Head of caudate nucleus (tissue), 42 donors: ENCODE measurements at places on chromosomes 2 and 18.

GRCh38 chr18:44778788-44779187 is 98.1 kb downstream of the SETBP1 start:
- DNase-seq: no peak

DNA sequence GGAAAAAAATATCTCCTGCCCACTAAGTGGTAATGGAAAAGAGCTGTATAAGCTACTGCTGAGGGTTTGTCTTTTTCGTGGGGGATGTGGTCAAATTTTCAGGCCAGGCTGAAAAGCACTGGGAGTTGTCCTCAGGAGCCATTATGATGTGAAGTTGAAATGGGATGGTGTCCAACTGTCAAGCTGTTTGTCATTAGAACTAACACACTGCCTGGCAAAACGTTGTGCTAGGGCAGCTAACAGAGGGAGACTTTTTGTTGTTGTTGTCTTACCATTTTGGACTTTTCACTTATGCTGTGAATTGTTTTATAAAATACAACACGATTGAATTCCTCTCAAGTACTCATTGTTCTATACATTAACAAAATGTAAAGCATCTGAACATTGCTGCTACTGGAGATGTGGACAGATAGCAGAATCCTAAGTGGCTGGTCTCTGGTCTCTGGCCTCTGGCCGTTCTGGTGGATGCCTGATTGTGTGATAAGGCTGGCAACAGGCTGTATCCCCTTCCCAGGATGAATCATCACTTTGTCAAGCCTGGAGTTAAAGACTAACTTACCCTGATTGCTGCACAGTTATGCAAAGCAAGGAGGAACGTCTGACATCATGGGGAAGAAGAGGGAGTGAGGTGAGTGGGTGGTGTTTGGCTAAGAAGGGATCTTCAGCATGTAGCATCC is 2.3 kb downstream of the MYO1B start:
- no peak for DNase-seq

DNA sequence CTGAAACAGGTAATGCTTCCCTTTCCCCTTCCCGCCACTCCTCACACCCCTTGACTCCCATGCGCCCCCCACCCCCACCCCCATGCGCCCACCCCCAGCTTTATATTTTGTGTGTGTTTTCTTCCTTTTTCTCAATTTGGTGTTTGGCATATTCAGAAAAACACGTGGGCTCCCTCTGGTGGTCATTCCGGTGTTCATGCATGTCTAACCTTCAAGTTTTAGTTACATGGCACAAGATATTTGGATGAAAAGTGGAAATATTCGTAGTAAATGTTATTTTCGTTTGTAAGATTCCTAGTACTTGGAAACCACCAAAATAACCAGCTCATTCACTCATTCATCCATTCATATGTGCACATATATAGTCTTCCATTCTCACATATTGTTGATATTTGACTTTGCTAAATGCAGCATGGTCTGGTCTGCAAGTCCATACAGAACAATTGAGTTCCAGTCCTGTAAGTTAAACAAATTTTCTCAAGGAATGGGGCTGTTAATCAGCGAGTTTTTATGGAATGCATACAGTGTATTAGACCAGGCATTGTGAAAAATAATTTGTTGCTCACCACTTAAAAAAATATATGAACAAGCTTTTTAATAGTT is 143.6 kb upstream of the MAP3K20 start:
- DNase-seq: peak; percentile 74

GRCh38 chr2:39512941-39513340 is 75.9 kb upstream of the MAP4K3 start:
- DNase-seq: no peak

- no peak for DNase-seq
These were observed 49.5 kb upstream of the RAB12 start for GRCh38 chr18:8559612-8560186.

DNA sequence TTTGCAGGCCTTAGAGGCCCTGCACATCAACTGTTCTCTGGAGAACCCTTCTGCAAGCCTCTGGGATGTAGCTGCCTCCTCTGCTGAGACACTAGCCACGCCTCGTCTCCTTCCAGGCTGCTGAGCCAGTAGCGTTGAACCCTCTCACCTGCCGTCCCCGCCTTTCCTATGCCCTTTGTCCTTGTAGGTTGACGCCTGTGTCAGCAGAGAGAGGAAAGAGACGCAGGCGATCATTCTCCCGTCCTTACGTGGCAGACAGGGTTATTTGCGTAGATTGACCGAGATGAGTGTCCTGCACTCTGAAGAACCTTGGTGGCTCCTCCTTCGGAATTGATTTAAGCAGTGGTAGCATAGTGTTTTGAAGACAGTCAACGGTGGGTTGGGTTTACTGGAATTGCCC is 27.8 kb downstream of the ID2 start:
- DNase-seq: no peak

DNA sequence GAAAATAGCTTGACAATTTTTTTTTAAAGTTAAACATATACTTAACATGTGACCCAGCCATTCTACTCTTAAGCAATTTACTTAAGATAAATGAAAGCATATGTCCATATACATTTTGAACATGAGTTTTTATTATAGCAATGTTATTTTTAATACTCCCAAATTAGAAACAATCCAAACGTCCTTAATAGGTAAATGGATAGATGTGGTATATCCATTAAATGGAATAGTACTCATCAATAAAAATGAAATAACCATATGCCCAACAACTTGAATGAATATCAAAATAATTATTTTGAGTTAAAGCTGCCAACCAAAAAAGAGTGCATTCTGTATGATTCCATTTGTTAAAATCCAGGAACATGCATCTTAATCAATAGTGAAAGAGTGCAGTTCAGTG is 29.1 kb downstream of the NCOA1 start:
- no peak for DNase-seq

DNA sequence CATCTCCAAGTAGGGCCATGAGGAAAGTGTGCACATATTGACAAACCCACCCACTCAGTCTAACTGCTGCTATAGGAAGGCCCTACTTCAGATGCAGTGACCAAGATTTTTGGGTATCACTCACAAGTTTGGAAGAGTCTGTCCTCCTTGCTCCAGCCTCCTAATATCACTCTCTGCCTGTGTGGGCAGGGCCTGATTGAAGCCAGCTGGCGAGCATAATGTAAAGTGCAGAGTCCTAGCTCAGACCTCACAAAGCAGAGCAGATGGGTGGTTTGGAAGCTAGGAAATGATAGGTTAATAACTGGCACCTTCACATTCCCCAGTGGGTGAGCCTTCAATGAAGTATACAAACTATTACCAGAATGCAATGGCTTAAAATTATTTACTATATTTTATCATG is 11.2 kb upstream of the SULT1C3 start:
- DNase-seq: no peak

- peak; percentile 77 for DNase-seq
These were observed at the start of gene CBLN2 for GRCh38 chr18:72544092-72544886. Gene CBLN2, minus strand, starts transcription at chr18:72544342. Its CDS starts 2,182 bp downstream, at chr18:72542160.

DNA sequence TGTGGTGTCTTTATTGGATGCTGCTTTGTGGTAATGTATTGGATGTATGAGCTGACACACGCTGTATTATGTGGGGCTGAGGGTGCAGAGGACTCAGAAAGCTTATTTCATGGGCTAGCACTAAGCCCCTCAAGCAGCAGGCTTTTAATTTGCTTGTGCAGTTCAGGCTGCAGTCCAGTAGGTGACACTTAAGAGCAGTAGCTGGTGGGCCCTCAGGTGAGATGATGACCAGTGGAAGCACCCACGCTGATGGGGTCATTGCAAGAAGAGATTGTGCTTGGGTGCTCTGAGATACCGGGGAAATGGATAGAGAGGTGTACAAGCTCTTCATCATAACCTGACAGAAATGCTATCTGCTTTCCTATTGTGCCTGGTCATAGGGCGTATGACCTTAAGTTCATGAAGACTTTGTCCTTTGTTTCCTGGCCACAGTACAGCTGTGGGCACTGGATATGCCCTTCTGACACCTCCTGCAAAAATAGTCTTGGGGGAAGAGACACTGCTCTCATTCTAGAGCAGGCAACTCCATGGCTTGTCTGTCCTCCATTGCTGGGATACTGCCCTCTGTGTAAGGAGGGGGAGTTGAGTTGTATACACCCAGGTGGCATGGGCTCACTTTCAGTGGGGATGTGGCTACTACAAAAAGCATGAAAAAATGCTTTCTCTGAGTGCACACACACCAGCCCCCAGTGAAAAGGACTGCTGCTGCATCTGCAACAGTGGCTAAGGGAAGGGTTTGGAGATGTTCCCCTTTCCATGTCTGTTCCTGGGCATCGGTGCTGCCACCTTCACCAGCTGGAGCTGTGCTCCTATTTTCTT is 205.7 kb upstream of the ZSWIM2 start:
- no peak for DNase-seq

DNA sequence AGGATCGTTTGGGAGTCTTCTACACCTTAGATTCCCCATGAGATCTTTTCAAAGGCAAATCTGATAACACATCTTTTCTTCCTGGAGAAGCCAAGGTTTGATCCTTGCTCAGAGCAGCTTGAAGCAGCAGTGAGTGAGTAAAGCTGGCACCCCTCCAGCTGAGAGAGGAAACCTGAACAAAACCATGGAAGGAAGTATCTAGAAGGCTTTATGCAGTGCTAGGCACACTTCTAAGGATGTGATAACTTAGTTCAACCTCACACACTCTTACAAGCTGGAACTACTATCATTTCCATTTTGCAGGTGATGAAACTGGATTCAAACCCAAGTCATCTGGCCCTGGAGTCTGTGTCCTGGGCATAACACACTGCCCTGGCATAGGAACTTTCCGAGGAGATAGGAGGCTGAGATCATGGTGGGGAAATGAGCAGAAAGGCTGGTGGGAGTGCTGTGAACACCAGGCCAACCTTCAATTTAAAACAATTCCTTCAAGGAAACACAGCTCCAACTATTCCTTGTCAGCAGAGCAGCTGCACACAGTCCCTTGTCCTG is 71.2 kb downstream of the CTAGE1 start:
- DNase-seq: no peak

DNA sequence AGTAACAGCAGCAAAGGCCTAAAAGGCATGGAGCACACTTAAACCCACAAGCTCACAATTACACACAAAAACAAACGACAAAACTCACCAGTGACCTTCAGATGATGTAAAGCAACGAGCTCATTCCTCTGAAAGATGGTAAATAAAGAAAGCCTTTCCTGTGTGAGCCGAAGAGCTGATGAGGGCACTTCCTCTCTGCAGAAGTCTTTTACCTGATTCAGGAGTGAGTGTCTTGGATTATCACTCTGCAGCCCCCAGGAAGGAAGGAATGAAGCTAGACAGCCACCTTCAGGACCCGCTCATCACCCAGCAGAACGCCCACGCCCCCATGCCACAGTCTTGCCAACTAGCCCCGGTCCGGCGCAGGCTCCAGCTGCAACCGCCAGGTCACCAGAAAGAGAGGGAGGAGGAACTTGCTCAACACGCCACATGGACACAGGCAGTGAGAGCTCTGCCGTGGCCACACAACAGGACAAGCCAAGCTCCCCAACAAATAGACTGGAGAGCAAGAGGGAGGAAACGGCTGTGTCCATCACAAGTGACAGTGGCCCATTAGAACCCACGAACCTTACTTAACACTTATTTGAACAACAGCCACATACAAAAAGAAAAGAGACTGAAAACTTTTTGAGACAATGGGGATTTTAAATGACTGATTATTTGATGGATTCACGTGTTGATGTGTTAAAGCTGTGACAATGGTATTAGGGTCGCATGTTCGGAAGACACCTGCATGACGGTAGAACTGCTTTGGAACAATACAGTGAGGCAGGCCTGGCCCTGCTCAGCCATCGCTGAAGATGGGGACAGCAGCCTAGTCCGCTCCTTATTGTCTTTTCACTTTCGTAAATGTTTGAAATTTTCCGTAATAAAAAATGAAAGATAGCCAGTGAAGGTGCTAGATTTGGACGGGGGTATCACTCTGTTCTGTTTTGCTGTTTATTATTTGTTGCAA is 127.3 kb downstream of the HDAC4 start:
- DNase-seq: no peak

- DNase-seq: no peak
These were observed 57.1 kb downstream of the RAPGEF4 start for GRCh38 chr2:172792711-172793110.

DNA sequence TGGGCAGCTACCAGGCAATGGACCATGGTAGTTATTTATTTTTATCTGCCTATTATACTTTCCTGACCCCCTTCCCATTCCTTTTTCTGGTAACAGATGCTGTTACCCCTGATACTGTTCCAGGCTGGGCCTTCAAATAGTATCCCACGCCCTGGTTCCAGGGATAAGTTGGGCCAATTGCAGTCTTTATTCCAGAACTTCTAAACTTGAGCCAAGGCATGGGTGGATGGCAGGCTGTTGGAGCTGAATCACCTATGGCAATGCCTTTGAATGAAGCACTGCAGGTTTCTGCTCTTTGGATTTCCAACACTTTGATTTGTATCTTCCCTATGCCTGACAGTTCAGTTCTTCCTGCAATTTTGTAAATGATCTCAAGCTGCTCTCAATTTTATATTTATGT is 99.2 kb upstream of the LHCGR start:
- DNase-seq: no peak

GRCh38 chr2:215736653-215737290 is 276.6 kb downstream of the MREG start:
- no peak for DNase-seq

GRCh38 chr2:8693157-8693821 is 11.4 kb downstream of the ID2 start:
- no peak for DNase-seq

DNA sequence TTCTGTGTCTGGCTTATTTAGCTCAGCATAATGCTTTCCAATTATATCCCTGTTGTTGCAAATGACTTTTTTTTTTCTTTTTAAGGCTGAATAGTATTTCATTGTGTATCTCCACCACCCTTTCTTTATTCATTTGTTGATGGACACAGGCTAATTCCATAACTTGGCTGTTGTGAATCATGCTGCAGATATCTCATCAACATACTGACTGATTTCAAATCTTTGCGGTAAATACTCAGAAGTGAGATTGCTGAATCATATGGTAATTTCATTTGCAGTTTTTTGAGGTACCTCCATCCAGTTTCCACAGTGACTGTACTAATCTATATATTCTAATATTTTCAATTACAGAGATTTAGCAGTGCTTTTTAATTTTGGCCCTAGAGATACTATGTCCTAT is 266.2 kb downstream of the TMX3 start:
- no peak for DNase-seq

DNA sequence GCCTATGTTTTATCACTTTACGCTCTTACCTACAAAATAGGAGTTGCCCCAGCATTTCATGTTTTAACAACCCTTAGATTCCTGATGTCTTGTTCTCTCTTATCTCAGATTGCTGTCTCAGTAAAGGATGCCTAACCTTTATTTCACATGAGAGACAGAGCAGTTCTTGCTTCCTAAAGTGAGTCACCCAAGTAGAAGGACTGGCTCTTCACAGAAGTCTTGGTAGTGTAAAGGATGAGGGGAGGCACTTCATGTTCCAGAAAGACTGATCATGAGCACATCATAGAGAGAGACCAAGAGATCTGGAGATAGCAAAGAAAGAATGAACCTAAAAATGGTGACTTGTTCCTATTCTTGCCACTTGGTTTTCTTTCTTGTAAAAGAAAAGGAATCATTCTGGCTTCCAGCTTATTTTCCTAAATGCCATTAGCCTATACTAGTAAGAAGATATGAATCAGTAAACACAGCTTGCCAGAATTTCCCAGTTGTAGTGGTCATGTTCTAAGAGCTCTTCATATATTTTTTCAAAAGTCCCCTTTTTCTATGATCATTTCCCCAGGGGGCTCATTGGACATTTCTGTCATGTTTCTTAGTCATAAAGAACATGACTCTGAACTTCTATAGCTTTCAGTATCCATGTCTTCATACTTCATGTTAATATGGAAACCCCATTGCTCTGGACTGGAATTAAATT is 54.9 kb downstream of the MAPRE2 start:
- DNase-seq: no peak

- DNase-seq: peak; percentile 25
These were observed 80.9 kb downstream of the NABP1 start for GRCh38 chr2:191758518-191759507.

GRCh38 chr2:44839370-44839769 is 102.1 kb upstream of the SIX3 start:
- DNase-seq: no peak
